ENCODE measurements at places on chromosomes 1 and 21. TPM values are rescaled to one million over a fixed set of nuclear protein-coding genes. Genes with fewer than 3 reads are reported as not detected.

Gene JAM2
- 19.6 TPM for total RNA-seq

Gene AMY1C
- total RNA-seq = not detected

Gene C1orf56
- 6.7 TPM for total RNA-seq

DNA sequence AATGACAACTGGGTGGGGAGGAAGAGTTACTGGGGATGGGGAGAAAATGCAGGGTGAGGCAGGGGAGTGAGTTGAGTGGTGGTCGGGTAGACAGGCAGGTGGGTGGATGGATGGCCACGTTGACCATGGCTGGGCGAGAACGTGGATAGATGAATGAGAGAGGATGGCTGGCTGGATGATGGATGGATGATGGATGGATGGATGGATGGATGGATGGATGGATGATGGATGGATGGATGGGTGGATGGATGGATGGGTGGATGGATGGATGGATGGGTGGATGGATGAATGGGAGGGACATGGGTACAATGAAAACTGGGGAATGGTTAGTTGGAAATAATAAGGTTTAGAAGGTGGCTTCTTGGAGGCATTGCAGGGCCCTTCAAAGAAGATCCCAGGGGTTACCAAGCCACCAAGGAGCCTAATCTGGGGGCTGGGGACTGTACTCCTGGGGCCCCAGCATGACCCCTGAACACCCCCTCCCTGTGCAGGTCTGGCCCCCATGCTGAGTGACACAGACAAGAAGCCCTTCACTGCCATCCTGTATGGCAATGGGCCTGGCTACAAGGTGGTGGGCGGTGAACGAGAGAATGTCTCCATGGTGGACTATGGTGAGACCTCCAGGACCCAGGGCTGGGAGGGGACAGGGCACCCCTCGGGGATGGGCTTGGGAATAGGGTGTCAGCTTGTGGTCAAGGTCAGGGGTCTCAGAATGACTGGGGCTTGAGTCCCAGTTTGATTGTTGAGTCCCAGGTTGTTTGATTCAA, 67.0 kb downstream of the ALPL start:
- H3K4me3 ChIP-seq = no peak overlapping the region
- no peak overlapping the region for H3K27ac ChIP-seq
- H3K4me1 ChIP-seq = peaks cover 14% of the 10 kb centered on the region
- no peaks in the 10 kb centered on the region for H3K36me3 ChIP-seq
- no peaks in the 10 kb centered on the region for H3K27me3 ChIP-seq
- DNase-seq = no peak

GRCh38 chr1:165696625-165697100, 1.7 kb downstream of the ALDH9A1 start:
- H3K27me3 ChIP-seq = no peaks in the 10 kb centered on the region
- H3K36me3 ChIP-seq = no peaks in the 10 kb centered on the region
- H3K4me3 ChIP-seq = no peak overlapping the region

- H3K27me3 ChIP-seq = no peaks in the 10 kb centered on the region
- H3K36me3 ChIP-seq = no peaks in the 10 kb centered on the region
- H3K4me1 ChIP-seq = peaks cover 18% of the 10 kb centered on the region
These were observed 70.0 kb downstream of the ALG14 start for GRCh38 chr1:95002540-95003432.

DNA sequence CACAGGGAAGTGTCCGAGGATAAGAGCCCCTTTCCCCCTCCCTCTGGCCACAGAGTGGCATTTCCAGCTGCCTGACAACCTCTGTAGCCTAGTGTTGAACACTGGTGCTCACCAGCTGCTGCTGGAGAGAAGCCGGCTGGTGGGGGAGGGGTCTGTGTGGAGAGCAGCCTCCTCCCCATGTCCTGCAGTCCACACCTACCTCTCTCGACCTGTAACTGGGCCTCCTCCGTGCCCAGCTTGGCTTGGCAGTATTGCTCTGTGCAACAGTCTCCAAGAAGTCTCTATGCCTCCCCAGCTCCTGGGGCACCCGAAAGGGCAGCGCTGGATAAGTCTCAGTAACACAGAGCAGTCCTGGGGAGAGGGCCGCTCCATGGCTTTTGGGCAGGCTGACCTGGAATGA, 17.0 kb downstream of the PAPPA2 start:
- no peak overlapping the region for H3K4me3 ChIP-seq
- H3K27me3 ChIP-seq = no peaks in the 10 kb centered on the region
- no peaks in the 10 kb centered on the region for H3K36me3 ChIP-seq
- no peak overlapping the region for H3K27ac ChIP-seq

- no peaks in the 10 kb centered on the region for H3K36me3 ChIP-seq
- H3K27ac ChIP-seq = no peak overlapping the region
- peaks cover 67% of the 10 kb centered on the region for H3K4me1 ChIP-seq
- no peaks in the 10 kb centered on the region for H3K27me3 ChIP-seq
- H3K4me3 ChIP-seq = no peak overlapping the region
These were observed 5.4 kb downstream of the DISP1 start for GRCh38 chr1:222820171-222820712.

DNA sequence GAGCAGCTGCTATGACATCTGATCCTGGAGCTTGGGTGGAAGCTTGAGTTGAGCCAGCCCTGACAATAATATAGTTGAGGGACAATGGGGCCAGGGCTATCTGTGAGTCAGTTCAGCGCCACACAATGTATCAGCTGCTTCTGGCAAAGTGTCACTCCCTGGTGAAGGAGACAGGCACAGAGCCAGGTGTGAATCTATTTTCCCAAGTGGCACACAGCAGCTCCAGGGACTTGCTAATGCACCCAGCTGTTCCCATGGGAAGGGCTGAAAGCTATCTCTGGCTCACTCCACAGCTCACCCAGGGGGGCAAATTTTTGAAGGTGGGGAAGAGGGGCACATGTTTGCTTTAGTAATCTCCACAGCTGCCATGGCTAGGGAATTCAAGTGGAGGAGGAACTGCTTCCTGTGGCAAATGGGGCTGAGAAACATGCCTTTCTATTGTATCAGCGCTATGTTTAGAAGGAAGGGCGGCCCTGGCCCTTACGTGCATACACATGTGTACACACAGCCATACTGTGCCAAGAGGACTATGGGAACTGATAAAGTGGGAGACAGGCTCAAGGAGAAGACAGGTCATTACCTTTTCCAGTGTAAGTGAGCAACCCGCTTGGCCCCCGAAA, 2.2 kb downstream of the CYB5R1 start:
- DNase-seq = no peak
- no peak overlapping the region for H3K4me3 ChIP-seq
- no peaks in the 10 kb centered on the region for H3K27me3 ChIP-seq
- no peak overlapping the region for H3K27ac ChIP-seq

All from sigmoid colon (tissue), 7 donors.